GOT3 (cell line): ENCODE measurements at places on chromosomes 13 and 19.

- DNase-seq = no peak
Observed at GRCh38 chr13:21938636-21939035, 267.8 kb downstream of the FGF9 start.

- DNase-seq = no peak
Observed at GRCh38 chr19:30358821-30359580, 13.2 kb upstream of the ZNF536 start.

- no peak for DNase-seq
Observed at GRCh38 chr13:112968910-112969691, at the start of gene MCF2L. TSS of gene MCF2L (plus strand) at chr13:112969214. CDS start at chr13:112969380, 166 bp downstream.

- no peak for DNase-seq
Observed at GRCh38 chr19:49923055-49924003, 5.7 kb upstream of the ATF5 start.

DNA sequence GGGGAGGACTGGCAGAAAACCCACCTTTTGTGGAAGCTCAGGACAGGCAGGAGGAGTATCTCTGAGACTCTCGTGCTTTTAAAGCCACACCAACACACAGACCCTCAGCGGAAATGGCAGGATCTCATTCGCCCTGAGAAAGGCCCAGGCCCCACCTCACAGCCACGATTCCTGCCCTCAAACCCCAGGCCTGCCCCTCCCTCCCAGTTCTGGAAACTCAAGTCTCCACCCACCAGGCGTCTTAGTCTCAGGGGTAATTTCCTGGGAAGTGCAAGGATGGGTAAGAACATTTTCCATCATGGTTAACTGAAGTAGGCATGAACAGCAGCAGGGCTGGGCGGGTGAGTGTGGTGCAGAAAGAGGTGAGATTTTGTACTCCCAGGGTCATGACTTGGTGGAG is 8.0 kb upstream of the PDE4C start:
- DNase-seq = no peak

- DNase-seq = no peak
Observed at GRCh38 chr13:73167028-73167820, 108.4 kb downstream of the KLF5 start.

- no peak for DNase-seq
Observed at GRCh38 chr13:51355217-51355616, 15.7 kb downstream of the SERPINE3 start.

- DNase-seq = no peak
Observed at GRCh38 chr13:87524775-87525174, 146.4 kb upstream of the SLITRK5 start.

DNA sequence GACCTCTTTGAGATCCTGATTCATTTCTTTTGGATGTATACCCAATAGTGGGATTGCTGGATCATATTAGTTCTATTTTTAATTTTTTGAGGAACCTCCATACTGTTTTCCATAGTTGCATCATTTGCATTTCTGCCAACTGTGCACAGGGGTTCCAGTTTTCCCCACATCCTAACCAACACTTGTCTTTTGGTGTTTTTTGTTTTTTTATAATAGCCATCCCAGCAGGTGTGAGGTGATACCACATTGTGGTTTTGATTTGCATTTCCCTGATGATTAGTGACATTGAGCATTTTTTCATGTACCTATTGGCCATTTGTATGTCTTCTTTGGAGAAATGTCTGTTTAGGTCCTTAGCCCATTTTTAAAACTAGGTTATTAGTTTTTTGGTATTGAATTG is 18.8 kb upstream of the GPR183 start:
- no peak for DNase-seq

GRCh38 chr19:51811344-51811743 is 16.4 kb downstream of the FPR3 start:
- no peak for DNase-seq

GRCh38 chr13:69999875-70000274 is 107.8 kb upstream of the ATXN8OS start:
- no peak for DNase-seq

DNA sequence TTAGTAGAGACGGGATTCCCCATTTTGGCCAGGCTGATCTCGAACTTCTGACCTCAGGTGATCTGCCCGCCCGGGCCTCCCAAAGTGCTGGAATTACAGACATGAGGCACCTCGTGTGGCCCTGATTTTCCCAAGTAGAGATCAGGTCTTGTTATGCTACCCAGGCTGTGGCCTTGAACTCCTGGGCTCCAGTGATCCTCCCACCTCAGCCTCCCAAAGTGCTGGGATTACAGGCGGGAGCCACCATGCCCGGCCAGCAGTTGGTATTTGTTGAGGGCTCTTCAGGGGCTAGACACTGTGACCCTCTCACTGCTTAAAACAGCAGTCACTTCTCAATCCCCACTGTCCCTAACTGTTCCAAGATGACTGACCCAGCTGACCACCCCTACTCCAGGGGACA is 8.5 kb upstream of the ELAVL3 start:
- no peak for DNase-seq

- DNase-seq = no peak
Observed at GRCh38 chr13:102779436-102780159, 6.0 kb upstream of the TEX30 start.

- no peak for DNase-seq
Observed at GRCh38 chr13:99057310-99057975, 79.6 kb upstream of the DOCK9 start.

- no peak for DNase-seq
Observed at GRCh38 chr13:105341256-105341655, 1194.2 kb downstream of the EFNB2 start.

- DNase-seq = no peak
Observed at GRCh38 chr13:111130116-111130508, 15.0 kb downstream of the ARHGEF7 start.

- no peak for DNase-seq
Observed at GRCh38 chr13:99822820-99823219, 148.7 kb downstream of the ZIC5 start.

DNA sequence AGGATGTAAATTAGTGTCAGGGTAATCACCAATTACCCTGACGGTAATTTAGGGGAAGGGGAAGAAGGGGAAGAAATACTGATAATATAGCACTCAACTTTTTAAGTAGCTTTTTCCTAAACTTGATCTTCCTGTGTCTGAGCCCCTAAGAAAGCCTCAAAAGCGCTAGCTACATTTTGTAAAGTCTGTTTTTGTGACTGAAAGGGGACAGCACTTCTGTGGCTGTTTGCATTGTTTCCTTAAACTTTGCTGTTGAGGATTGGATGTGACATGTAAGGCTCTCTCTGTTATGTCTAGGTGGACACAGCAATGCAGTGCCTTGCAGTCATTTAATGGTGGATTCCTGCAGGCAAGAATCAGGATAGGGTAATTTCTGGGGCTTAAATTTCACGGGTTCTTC is 42.8 kb downstream of the SPATA13 start:
- no peak for DNase-seq

DNA sequence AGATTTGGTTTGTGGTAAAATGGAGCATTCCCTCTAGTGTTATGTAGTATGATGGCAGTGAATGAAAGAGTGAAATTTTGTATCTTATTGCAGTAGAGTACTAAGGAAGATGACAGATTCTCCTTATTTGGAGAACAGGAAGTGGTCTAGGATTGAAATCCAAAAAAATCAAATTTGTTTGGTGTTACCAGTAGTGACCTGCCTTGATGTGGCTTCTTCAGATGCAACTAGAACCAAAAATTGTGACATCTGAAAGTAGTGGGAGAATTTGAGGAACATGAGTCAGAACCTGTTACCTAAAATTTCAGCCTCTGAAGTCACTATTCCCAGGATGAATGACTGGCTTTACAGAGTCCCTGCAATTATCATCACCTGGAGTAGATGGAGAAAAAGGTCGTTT is 165.9 kb downstream of the KLF5 start:
- no peak for DNase-seq

- DNase-seq = no peak
Observed at GRCh38 chr13:100208626-100209025, 119.7 kb downstream of the PCCA start.

DNA sequence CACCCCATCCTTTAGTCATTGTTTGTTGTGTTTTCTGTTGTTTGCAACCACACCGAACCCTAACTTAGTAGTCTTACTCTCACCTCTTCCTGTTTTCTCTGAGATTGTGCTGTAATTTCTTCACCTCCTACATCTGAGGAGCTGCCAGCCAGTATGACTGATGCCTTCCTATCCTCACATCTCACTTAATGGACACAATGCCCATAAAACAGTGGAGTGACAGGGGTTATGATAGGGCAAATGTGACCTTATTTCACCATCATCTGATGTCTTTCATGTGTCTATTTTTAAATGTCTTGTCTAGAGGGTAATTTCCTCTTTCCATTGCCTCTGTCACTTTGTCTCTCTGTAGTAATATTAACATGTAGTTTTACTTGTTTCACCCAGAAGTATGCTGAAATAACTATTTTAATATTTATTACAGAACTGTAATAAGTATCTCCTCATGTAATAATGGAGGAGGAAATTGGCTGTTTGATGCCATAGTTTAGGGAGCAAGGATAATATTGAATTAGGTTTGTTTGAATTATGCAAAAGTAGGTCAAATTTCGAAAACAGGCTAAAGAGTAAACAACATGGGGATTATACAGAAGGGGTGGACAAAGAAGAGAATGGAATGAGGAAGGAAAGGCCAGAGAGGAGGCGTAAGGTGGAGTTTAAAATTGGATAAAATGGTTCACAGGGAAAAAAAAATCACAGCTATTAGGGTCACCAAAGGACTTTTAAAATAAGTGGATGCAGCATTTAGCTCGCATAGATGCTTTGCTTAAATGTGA is 103.5 kb upstream of the SPRY2 start:
- no peak for DNase-seq

GRCh38 chr13:105982219-105982930 is 553.1 kb downstream of the EFNB2 start:
- no peak for DNase-seq

- no peak for DNase-seq
Observed at GRCh38 chr13:30074431-30074830, 224.0 kb upstream of the UBL3 start.

GRCh38 chr13:35723821-35724220 is 247.3 kb upstream of the MAB21L1 start:
- DNase-seq = no peak

- no peak for DNase-seq
Observed at GRCh38 chr19:47284324-47284899, 9.7 kb downstream of the INAFM1 start.

DNA sequence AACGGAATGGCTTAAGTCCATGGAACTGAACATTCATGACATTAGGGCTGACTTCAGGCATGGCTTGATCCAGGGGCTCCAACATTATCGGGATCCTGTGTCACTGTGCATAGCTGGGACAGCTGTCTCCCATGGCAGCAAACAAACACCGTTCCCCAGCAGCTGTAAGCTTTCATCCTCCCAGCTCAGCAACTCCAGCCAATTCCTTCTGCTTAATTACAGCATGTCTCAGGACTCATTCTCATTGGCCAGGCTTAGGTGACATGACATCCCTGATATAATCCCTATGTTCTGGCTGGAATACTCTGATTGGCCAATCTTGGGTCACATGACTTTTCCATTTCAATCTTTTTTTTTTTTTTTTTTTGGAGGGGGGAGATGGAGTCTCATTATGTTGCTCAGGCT is 10.9 kb upstream of the TLE5 start:
- DNase-seq = no peak

- no peak for DNase-seq
Observed at GRCh38 chr13:82879921-82880320, 1002.4 kb downstream of the SLITRK1 start.

DNA sequence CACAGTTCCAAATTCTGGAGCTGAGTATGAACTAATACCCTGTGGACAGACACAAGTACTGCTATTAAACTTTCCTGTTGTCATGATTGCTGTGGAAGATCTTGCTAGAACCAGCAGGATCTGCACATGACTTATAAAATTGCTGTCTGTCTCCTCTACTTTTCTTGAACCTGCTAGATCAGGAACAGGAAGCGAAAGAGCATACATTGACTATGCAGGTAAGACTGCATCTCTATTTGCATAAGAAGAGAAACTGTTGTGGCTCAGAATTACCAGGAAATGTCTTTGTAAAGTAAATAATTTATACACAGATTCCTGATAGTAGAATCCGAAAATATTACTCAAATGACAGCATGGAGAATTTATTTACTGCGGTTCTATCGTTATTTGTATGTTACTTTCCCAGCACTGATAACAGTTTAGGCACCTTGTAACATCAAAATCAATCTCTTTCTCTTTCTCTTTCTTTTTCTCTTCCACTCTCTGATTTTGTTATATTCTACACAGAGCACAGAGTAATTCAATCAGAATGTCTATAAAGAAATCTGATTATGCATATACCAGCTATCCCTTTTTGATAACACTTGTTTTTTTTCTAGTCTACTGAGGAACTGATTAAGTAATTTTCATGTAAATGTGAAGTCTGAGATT is 226.5 kb downstream of the MYO16 start:
- no peak for DNase-seq

- DNase-seq = no peak
Observed at GRCh38 chr19:14091813-14092462, 1.4 kb upstream of the SAMD1 start.

DNA sequence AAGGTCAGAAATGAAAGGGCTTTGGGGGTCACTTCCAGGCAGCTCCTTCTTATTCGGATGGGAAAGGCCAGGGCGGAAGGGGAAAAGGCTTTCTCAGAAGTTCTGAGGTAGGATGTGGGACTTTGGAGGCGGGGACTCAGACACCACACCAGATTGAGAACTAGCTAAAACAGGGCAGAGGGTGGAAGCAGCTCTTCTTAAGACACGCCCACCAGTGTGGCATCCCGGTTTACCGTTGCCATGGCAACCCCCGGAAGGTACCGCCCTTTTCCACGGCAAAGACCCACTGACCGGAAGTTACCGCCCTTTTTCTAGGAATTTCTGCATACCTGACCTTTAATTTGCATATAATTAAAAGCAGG is 3.8 kb upstream of the LILRA5 start:
- no peak for DNase-seq

DNA sequence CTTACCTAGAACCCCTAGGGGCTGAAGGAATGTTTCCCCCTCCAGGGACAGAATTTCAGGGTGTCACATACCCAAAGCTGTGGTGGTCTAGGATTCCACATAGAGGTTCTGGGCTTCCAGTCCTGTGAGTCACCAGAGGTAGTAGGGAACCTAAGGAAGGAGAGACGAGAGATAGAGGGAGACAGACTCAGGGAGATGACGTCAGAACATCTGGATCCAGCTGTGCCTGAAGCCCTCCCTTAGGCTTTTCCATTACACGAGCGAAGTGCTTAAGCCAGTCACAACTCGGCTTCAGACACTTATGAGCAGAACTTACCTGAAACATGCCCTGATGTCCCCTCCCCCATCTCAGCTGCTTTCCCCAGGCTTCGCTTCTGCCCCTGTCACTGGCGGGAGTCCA is 11.8 kb upstream of the SELENOW start:
- DNase-seq = no peak

DNA sequence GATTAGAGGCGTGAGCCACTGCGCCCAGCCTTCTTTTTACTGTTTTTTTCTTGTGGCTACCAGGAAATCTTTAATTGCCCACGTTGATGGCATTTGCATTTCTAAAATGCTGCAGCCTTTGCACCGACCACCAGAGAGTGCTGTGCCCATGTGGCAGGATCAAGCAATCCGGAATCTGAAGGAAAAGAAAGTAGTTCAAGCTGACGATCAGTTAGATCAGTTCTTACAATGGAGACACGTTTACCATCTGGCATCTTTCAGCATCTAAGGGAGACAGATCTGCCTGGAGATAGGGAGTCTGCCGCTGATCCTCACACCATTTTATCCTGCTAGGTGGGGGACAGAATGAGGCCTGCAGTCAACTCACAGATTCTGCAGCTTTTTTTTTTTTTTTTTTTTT is 19.9 kb downstream of the TINCR start:
- DNase-seq = no peak
